CD4-positive, alpha-beta T cell (primary cell): ENCODE measurements at places on chromosomes 6 and 20.
A peak's percentile ranks its signal among the peaks of the same experiment; 100 is the strongest.

DNA sequence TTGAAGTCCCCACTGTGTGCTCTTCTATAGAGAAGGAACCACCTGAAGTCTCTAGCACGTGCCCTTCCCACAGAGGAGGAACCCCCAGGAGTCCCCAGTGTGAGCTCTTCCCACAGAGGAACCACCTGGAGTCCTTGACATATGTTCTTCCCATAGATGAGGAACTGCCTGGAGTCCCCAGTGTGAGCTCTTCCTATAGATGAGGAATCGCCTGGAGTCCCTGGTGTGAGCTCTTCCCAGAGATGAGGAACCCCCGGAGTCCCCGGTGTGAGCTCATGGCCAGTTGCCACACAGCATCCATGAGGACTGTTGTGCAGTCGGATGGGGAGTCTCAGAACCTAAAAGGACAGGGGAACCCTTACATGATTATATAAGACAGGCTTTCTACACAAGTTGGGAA lies 158.1 kb upstream of the THBS2 start:
- H3K27me3 ChIP-seq, result no peaks in the 10 kb centered on the region
- H3K4me3 ChIP-seq, result no peak overlapping the region
- no peaks in the 10 kb centered on the region for H3K4me1 ChIP-seq

GRCh38 chr6:52953911-52954839 lies 40.9 kb downstream of the GSTA4 start:
- H3K4me1 ChIP-seq, result no peaks in the 10 kb centered on the region
- no peaks in the 10 kb centered on the region for H3K36me3 ChIP-seq
- DNase-seq, result no peak
- no peak overlapping the region for H3K4me3 ChIP-seq

DNA sequence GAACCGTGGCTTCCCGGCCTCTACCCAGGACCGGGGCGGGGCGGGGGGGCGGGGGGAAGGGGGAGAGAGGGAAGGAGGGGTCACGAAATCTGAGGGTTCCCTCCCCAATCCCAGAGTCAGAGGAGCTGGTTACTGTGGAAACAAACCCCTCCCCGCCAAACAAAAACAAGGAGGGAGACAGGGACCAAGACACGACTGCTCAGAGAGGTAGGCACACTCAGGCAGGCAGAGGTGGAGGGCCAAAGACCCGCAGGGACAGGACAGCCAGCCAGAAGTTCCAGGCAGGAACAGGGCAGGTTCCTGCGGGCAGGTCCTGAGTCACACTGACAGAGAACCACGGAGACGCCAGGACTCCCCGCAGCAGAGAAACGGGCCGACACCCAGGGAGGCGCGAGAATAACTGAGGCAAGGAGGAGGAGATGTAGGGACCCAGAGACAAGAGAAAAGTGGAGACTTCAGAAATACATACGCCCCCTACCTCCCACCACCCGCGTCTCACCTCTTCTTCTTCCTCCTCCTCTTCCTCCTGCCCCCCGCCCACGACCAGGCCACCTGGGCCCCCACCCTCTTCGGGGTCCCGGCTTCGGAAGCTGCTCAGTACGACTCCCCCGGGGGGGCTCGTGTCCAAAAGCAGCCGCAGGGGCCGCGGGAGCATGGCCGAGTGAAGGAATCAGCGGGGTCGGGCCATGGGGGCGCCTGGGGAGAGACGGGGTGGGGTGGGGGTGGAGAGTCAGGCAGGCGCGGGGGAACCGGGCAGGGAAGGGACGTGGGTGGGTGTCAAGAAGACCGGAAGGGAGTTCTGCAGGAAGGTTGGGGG lies 578 bp downstream of the RGL2 start:
- peak overlapping the region; percentile 91 for H3K4me3 ChIP-seq
- H3K4me1 ChIP-seq, result peaks cover 32% of the 10 kb centered on the region
- H3K36me3 ChIP-seq, result peaks cover 55% of the 10 kb centered on the region
- peak overlapping the region; percentile 90 for H3K27ac ChIP-seq
- H3K27me3 ChIP-seq, result no peaks in the 10 kb centered on the region

GRCh38 chr6:31074401-31074800 lies 38.0 kb downstream of the C6orf15 start:
- no peak overlapping the region for H3K4me3 ChIP-seq
- peaks cover 1% of the 10 kb centered on the region for H3K4me1 ChIP-seq
- no peaks in the 10 kb centered on the region for H3K27me3 ChIP-seq

DNA sequence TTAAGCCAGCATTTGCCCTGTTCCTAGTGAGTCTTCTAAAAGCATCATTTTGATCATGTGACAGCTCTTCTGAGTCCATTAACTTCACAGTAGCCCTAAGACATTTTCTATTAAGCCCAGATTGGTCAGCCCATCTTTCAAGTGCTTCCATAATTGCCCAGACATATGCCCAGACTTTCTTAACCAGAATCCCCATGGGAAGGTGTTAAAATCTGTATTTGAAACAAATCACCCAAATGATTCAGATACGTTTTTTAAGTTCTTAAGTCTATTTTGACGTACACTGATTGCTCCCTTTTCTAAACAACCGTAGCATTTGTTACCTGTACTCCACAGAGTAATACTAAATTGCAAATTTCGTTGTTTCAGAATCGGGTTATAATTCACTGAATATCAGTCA lies 89.3 kb downstream of the BCAS1 start:
- no peak for DNase-seq
- H3K27ac ChIP-seq, result no peak overlapping the region
- no peak overlapping the region for H3K4me3 ChIP-seq
- H3K27me3 ChIP-seq, result no peaks in the 10 kb centered on the region
- H3K4me1 ChIP-seq, result no peaks in the 10 kb centered on the region

GRCh38 chr6:34146021-34146782 lies at the start of gene GRM4:
GRM4 (minus strand) TSS chr6:34146087; CDS start chr6:34133496, 12,591 bp downstream.
- H3K36me3 ChIP-seq, result no peaks in the 10 kb centered on the region
- DNase-seq, result no peak
- peaks cover 38% of the 10 kb centered on the region for H3K4me1 ChIP-seq
- H3K4me3 ChIP-seq, result peak within 1 kb of the TSS; percentile 19

- H3K4me1 ChIP-seq, result no peaks in the 10 kb centered on the region
- H3K36me3 ChIP-seq, result no peaks in the 10 kb centered on the region
- DNase-seq, result no peak
- no peak overlapping the region for H3K4me3 ChIP-seq
- no peaks in the 10 kb centered on the region for H3K27me3 ChIP-seq
Measured at GRCh38 chr20:60653111-60653845, 598.8 kb upstream of the CDH4 start.
